Myocyte (in vitro differentiated cells): ENCODE measurements at places on chromosomes 13 and 19.

- peak; percentile 85 for DNase-seq
Observed at GRCh38 chr19:1217366-1217765, 11.8 kb downstream of the STK11 start.

GRCh38 chr19:54477650-54478049 is 4.6 kb upstream of the CDC42EP5 start:
- DNase-seq = no peak

GRCh38 chr19:57771417-57771816 is 1.9 kb downstream of the ZNF586 start:
- no peak for DNase-seq

GRCh38 chr13:32907211-32907610 is 109.0 kb upstream of the KL start:
- peak; percentile 17 for DNase-seq

DNA sequence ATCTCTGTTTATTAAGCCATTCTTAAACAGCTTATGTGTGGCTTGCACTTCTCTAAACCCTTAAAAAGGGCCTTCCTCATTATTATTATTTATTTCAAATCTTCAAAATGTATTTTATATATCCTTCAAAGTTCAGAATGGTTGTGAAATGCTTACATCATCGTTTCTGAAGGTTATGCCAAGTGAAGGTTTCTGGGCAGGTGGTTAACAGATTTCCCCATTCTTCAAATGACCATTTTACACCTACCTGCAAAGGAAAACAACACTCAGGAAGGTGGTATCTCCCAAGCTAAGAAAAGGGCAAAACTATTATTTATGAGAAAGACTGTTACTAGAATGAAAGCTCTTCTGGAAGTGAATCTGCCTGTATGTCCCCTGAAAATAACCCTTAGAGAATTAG is 191.6 kb downstream of the SHISA2 start:
- no peak for DNase-seq

DNA sequence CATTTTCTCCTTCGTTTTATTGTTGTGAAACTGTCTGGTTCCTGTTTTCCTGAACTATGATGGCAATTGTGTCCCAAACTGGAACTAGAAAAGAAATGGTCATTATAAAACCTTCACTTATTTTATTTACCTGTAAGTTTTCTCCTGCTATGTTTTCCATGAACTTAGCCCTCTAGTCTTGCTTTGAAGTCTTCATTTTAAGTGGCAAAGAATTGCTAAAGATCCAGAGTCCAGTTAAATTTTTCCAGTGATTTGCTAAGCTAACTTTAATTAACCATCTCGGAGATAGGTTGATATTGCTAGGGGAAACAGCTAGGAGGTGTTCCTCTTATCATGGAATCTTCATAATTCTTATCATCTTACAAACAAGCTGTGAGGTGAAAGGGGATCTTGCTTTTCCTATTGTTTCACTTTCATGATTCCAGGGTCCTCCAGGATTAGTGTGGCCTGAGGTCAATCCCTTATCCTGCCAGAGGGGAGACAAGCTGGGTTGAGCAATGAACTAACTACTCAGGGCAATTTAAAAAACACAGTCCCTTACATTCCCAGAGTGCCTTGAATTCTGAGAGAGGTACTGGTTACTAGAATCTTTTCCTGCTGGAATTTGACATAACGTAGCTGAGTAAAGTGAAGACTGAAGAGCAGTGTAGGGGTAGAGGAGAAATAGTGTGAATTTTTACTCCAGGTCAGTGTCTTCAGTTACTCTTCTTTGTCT is 112.5 kb downstream of the ESD start:
- peak; percentile 61 for DNase-seq

DNA sequence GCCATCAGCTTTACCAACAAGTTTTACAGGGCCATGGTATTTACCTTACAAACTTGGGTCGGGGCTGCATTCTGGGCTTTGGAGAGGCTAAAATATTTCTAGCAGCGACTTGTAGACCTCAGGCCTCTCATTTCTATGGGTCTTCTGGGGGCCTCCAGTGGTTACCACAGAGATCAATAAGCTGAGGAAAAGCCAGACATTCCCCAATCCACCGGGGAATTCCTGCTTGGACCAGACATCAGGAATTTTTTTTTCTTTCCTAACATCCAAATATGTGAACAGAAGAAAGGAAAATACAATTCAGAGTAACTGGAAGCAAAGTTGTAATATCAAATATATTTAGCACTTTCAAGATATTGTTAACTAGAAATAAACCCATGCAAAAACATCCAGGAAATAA is 1.5 kb downstream of the DZIP1 start:
- DNase-seq = no peak

- no peak for DNase-seq
Observed at GRCh38 chr13:27200413-27201070, 28.9 kb upstream of the USP12 start.

- no peak for DNase-seq
Observed at GRCh38 chr19:55383279-55384130, 587 bp downstream of the TMEM238 start.

DNA sequence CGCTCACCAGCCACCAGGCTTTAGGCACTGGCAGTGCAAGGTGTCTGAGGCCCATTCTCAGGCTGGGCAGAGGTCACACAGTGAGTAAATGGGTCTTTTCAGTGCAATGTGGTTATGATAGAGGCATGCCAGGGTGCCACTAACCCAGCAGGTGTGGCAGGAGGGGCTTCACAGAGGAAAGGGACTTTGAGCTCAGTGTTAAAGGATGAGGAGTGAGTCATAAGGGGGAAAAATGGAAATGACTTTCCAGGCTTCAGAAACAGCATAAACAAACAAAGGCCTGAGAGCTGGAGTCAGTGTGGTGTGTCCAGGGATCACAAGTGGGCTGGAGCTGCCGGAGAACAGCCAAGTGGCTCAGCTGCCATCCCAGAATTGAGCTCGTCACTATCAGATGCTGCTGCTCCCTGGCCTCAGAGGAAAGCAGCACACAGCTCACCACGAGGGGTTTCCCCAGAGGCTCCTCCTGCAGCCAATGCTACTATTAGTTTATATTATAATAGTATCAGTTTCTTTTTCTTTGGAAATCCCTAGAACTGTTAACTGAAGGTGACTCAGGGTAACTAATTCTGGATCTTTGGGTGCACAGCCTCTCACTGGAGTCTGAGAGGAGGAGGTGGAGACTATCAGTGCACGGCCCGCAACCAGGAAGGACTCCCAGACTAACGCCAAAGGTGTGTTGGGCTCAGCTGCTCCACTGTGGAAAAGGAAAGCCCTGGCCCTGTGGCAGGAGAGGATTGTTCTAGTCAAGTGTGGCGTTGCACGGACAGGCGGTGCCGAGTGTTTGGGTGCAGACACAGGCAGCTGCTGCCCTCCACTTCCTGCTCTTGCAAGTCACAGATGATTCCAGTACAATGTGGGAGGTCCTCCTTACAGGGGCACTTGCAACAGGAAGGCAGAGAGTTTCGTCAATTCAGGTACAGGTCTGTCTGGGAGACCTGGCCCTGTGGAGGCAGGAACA is 39.5 kb downstream of the DHRS12 start:
- peak; percentile 97 for DNase-seq
